ENCODE measurements at places on chromosomes 2 and 18.
A peak's percentile ranks its signal among the peaks of the same experiment; 100 is the strongest.

- no peak for DNase-seq
Observed at GRCh38 chr2:219571311-219572236, at the start of gene OBSL1. Gene OBSL1, minus strand, starts transcription at chr2:219571539. Its CDS starts 307 bp downstream, at chr2:219571232.

GRCh38 chr2:78455586-78455985 lies 569.9 kb upstream of the REG3G start:
- DNase-seq: no peak

DNA sequence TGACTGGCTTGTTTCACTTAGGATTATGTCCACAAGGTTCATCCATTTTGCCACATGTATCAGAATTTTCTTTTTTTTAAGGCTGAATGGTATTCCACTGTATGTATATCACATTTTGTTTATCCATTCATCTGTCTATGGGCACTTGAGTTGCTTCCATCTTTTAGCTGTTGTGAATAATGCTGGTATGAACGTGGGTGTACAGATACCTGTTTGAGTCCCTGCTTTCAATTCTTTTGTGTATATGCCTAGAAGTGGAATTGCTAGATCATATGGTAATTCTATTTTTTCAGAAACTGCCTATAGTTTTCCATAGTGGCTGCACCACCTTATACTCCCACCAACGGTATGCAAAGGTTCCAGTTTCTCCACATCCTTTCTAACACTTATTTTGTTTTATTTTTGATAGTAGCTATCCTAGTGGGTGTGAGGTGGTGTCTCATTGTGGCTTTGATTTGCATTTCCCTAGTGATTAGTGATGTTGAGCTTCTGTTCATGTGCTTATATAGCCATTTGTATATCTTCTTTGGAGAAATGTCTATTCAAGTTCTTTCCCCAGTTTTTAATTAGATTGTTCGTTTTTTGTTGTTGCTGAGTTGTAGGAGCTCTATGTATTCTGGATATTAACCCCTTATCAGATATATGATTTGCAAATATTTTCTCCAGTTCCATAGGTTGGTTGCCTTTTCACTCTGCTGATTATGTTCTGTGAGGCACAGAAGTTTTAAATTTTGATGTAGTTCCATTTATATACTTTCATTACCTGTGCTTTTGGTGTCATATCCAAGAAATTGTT lies 40.7 kb downstream of the TTC39C start:
- no peak for DNase-seq

- no peak for DNase-seq
Observed at GRCh38 chr2:108640731-108641130, 78.6 kb upstream of the RANBP2 start.

DNA sequence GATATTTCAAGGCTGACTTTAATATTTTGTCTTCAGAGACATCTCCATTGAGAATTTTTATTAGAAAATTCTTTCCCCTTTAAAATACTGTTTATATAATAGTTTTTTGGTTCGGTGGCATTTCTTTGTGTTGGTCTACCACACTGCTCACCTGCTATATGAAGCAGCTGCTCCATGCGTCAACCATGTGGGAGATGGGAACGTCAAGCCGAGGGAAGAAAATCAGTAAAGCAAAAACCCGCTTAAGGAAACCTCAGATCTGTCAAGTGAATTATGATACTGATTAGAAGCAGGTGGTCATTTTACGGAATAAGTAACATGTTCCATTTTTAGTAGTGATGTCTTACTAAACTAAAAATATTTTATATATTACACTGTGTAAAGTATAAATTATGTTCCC lies 5.6 kb upstream of the TMEM17 start:
- DNase-seq: no peak

DNA sequence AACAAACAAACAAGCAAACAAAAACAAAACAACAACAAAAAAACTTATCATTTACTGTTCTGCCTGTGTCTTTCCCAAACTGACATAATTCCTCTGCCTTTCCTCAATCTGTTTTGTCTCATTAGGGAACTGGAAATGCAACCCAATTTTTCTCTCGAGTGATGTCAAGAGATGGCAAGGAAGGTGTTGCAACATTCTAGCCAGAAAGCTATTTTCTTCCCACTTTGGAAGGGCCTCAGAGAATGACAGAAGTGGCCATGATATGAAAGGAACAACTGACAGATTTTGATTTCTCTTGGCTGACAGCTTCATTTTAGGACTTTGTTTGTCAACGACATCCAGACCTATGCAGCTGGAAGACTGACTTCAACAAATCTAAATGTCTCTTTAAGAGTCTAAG lies 24.7 kb downstream of the RND3 start:
- no peak for DNase-seq

- DNase-seq: no peak
Observed at GRCh38 chr18:28961669-28962228, 784.8 kb upstream of the CDH2 start.

GRCh38 chr2:119596638-119597037 lies 52.4 kb downstream of the CFAP221 start:
- DNase-seq: no peak

DNA sequence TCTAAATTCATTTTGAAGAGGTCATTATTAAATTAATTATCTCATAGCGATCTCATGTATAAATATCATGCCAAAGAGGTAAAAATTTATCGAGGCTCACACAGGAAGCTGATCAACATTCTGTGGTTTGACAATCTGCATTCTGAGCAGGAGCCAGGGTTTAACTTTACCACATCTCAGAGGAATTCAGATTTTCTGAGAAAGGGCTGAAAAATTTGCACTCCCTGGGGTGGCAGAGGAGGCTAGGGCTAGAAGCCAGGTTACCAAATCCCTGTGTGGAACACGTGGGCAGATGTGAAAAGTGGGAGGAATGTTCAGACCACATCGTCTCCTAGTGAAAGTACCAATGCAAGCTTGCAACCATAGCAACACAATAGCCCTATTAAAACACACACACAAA lies 63.5 kb upstream of the CTLA4 start:
- DNase-seq: peak; percentile 21

GRCh38 chr18:3332376-3332775 lies 70.4 kb downstream of the MYL12B start:
- DNase-seq: no peak

DNA sequence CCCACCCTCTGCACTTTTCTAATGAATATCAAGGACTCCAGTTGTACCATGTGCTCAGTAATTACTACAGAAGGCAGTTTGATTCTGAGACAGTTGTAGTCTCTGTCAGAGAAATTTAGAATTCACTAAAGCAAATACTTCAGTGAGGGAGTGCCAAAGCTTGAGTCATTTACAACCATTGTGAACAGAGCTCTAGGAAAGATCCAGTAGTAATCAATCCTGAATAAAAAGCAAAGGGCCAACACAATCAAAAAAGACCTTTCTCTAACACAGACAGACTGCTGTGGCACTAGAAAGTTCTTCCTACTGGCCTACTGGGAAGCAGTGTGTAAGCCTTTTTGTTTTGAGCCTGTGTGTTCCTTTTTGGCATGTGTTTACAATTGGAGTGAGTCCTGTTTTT lies 135.6 kb upstream of the UNC80 start:
- DNase-seq: no peak

GRCh38 chr2:44974064-44974715 lies 32.7 kb downstream of the SIX3 start:
- DNase-seq: no peak

- no peak for DNase-seq
Observed at GRCh38 chr2:194495046-194495445, 1162.0 kb upstream of the SLC39A10 start.

DNA sequence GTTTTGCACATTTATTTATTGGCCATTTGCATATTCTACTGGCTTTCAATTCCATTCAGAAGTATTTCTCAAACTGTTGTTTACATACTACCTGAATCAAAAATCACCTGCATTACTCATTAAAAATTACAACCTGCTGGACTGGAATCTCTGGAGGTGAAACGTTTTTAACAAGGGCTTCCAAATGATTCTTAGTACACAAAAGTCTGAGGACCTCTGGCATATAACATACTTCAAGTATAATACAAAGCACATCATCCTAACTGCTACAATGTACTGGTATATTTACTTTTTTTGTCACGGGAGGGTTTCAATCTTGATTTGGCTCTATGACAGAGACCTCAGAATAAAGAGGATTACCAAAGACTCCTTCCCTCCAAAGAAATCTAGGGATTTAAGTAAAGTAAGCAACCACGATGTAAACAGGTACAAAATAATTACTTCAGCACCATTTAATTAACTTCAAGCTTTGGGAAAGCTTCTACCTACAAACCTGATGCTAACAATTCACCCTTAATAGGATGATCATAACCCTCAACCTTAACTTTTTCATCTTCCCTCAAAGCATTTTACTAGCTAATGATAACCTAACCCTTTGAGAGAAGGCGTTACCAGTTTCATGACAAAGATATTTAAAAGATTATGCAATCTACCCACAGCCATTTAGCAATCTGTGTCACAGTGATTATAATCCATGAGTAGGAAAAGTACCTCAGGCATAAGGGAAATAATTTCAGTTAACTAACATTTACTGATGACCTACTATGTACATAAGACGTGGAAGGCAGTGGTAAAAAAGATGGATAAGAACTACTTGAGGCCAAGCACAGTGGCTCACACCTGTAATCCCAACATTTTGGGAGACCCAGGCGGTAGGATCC lies 24.7 kb downstream of the ATAD2B start:
- DNase-seq: no peak

- no peak for DNase-seq
Observed at GRCh38 chr18:6741232-6741663, 11.7 kb downstream of the ARHGAP28 start.

DNA sequence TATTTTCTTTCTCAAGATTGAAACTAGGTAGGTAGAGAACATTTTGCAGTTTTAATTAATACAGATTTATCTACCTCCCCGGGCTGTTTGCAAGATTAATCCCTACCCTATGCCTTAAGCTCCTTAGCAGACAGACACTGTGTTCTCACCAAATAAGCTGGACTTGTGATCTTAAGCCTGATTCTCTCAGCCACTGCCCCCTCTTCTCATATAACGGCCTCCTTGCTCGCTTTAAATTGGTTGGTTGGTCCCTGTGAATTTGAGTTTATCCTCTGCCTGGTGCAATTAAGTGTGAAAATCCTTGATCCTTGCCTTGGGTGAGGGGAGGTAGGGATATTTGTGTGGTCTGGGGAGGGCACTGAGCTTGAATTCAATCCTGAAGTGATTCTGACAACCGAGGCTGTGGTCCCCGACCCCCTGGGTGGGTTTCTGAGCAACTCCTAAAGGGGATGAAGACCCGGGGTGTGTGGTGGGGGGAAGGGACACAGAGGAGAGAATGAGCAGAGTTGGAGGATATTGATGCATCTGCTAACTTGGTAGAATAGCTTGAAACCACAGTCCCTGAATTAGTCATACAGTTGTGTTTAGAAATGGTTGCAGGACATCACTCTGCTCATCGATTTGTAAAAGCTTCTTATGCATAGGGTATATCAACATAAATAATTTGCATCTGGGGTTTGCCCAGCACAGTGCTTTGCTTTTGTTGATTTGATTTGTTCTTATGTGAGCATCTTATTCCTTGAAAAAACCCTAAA lies 36.9 kb upstream of the NCKAP5 start:
- no peak for DNase-seq

DNA sequence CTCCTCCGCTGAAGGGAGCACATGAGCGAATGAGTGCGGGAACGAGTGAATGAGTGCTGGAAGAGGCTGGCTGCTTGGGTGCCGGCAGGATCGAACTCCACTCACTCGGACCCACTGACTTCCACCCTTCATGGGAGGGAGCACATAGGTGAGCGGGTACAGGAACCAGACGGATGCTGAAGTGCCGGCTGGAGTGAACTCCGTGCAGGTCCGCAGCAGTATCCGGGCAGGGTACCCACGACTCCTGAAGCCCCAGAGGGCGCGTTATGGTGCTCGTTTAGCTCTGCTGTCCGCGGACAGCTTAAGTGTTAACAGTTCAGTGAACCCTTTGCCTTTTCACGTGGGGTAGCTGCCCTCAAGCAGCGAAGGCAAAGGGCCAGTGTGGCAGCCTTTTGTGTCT lies 23.2 kb downstream of the RPRM start:
- DNase-seq: no peak

Measured in CD4-positive, alpha-beta T cell treated with Interleukin-1 beta for 1 hour (primary cell).